ENCODE measurements at places on chromosomes 12 and 14. TPM values are rescaled to one million over a fixed set of nuclear protein-coding genes. Genes with fewer than 3 reads are reported as not detected.
A peak's percentile ranks its signal among the peaks of the same experiment; 100 is the strongest.

The TESPA1 gene
- total RNA-seq, result not detected

The ACVR1B gene
- total RNA-seq, result 5.7 TPM

DNA sequence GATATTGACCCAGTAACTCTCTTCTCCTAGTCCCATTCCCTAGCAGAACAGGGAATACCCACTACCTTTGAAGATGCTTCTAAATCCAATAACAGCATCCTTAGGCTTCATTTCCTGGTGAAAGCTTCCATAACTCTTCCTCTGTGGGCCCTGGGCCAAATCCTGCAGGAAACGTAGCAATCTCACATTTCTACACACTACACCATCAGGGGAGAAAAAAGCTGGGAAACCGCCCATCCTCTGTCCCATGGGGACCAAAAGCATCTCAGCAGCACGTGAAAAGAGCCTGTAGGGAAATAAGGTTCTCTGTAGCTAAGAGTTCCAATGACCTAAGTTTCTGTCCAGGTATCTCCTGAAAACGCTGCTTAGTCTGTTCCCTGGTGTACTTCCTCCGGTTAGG lies 340.2 kb downstream of the DPF3 start:
- H3K27me3 ChIP-seq, result peaks cover 2% of the 10 kb centered on the region
- no peak overlapping the region for H3K27ac ChIP-seq
- peaks cover 5% of the 10 kb centered on the region for H3K4me1 ChIP-seq
- no peaks in the 10 kb centered on the region for H3K36me3 ChIP-seq

The RNF212B gene
- total RNA-seq, result not detected

GRCh38 chr12:39830852-39831520 lies 211.4 kb upstream of the ABCD2 start:
- H3K4me1 ChIP-seq, result no peaks in the 10 kb centered on the region
- no peak for DNase-seq
- H3K4me3 ChIP-seq, result no peak overlapping the region
- no peaks in the 10 kb centered on the region for H3K27me3 ChIP-seq

DNA sequence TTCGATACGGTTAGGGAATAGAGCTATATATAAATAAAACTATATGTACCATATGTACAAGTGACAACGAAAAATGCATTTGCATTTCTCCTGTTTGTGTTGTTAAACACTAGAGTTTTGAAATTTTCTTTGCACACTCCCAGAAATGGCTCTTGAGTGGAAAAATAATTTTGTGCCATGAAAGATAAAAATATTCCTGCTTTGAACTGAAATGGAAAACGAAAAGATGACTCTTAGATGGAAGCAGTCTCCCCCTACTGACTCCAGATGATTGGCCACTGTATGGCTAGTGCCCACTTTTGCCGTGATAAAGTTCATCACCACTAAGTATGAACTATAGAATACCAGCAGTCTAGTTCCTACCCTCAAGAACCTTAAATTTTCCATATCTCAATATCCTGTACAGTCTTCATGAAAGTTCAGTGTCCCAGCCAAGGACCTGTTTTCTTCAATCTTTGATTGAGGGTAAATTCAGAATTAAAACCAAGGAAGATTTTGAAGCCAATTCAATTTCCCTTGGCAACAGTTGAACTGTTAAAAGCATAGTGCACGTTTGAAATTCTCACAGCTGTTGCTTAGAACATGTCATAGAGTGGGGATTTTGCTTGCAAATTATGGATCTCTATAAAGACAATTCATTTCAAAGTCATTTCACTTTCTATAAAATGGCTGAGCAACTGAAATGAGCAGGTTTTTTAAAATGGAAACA lies 1.6 kb upstream of the PPP2R5E start:
- H3K4me1 ChIP-seq, result no peaks in the 10 kb centered on the region
- no peak overlapping the region for H3K4me3 ChIP-seq
- no peak overlapping the region for H3K27ac ChIP-seq
- H3K27me3 ChIP-seq, result no peaks in the 10 kb centered on the region
- no peaks in the 10 kb centered on the region for H3K36me3 ChIP-seq

- H3K4me1 ChIP-seq, result no peaks in the 10 kb centered on the region
- H3K36me3 ChIP-seq, result no peaks in the 10 kb centered on the region
- H3K27ac ChIP-seq, result no peak overlapping the region
- no peak overlapping the region for H3K4me3 ChIP-seq
- H3K27me3 ChIP-seq, result peaks cover 9% of the 10 kb centered on the region
Measured at GRCh38 chr14:75543253-75543652, 21.0 kb downstream of the BATF start.

The ITGB7 gene
- under 0.01 TPM for total RNA-seq

DNA sequence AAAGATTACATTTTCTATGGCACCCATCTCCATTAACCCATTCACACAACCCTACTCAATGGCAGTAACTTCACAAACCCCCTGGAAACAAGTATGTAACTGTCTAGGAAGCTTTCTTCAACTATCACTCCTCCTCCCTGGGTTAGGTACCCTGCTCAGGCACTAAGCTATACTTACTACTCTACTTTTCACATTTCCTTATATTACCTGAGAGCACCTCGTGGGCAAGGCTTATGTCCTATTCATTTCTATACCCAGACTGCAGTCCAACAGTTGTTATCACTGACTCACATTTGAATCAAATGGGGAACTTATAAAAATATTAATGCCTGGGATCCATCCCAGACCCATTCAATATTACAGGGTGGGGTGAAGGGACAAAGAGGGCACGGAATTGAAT lies 4.6 kb downstream of the PAWR start:
- H3K36me3 ChIP-seq, result no peaks in the 10 kb centered on the region
- peaks cover 2% of the 10 kb centered on the region for H3K4me1 ChIP-seq
- H3K27me3 ChIP-seq, result no peaks in the 10 kb centered on the region
- H3K4me3 ChIP-seq, result no peak overlapping the region

DNA sequence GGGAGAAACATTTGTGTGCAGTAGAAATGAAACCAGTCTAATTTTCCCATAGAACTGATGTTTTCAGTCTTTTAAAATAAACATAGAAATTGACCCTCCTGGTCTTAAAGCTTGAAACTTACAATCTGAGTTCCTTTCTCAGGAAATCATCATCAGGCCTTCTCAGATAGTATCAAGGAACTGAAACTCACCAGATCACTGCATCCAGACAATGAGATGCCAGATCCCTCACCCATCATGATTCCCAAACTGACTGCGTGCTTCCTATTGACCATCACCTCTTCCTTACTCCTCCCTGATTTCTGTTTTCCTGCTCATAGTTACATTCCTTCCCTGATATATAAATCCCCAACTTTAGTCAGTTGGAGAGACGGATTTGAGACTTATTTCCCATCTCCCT lies 195.0 kb upstream of the AMIGO2 start:
- H3K4me3 ChIP-seq, result no peak overlapping the region
- DNase-seq, result peak; percentile 37
- H3K36me3 ChIP-seq, result no peaks in the 10 kb centered on the region
- H3K27me3 ChIP-seq, result no peaks in the 10 kb centered on the region

The BCL11B gene
- total RNA-seq, result under 0.01 TPM

- DNase-seq, result no peak
- H3K36me3 ChIP-seq, result peaks cover 40% of the 10 kb centered on the region
- peaks cover 11% of the 10 kb centered on the region for H3K4me1 ChIP-seq
Measured at GRCh38 chr14:60644666-60645065, 4.6 kb downstream of the SIX1 start.

The SPIC gene
- total RNA-seq, result not detected

DNA sequence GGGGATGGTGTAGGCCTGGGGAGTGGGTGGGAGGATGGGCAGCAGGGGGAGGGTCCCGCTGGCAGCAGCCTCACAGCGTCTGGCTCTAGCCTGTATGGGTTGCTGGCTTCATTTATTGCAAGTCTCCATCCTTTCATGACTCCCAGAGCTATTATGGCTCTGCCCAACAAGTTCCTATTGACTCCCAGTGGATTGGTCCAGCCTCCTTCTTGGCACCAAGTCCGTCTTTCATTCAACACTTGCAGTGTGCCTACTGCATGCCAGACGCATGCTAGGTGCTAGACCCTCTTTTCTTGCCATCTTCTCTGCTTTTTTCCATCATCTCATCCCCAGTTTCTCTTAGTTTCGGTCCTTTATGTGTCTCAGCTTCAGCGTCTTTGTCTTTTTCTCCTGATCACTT lies 1.1 kb downstream of the PSMB11 start:
- no peak for DNase-seq
- no peak overlapping the region for H3K4me3 ChIP-seq
- no peaks in the 10 kb centered on the region for H3K27me3 ChIP-seq
- no peak overlapping the region for H3K27ac ChIP-seq
- H3K36me3 ChIP-seq, result no peaks in the 10 kb centered on the region

The CPNE8 gene
- not detected for total RNA-seq

The TPPP2 gene
- not detected for total RNA-seq

- no peak overlapping the region for H3K27ac ChIP-seq
- peaks cover under 1% of the 10 kb centered on the region for H3K4me1 ChIP-seq
- peaks cover 27% of the 10 kb centered on the region for H3K27me3 ChIP-seq
- DNase-seq, result no peak
- no peak overlapping the region for H3K4me3 ChIP-seq
Measured at GRCh38 chr14:58946431-58946830, 242.0 kb upstream of the DAAM1 start.

DNA sequence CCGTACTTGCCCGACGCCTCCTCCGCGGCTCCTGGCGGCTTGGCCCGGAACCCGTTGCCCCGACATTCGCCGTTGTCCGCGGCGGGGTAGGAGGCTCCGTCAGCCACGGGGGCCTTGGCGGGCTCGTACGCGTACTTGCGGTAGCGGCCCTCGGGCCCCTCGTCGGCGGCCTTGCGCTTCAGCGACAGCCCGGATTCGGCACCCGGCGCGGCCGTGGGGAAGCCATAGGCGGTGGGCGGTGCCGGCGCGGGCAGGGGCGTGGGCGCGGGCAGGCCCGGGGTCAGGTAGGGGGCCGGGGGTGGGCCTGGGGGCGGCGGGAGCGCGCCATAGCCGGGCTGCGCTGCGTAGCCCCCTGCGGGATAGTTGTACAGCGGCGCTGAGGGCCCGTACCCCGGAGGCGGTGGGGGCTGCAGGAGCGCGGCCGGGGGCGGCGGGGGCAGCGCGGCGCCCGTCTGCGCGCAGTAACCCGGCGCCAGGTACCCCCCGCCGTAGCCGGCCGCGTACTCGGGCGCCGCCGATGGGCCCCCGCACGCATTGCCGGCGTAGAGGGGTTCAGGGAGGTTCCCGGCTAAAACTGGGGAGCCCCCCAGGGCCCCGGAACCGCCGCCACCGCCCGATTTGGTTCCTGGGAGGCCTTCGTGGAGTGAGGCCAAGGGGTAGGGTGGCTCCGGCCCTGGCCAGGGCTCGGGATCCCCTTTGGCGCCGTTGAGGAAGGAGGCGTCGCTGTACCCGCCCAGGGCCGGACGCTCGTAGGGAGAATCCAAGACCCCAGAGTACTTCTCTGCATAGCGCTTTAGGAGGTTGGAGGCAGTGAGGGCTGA lies 26.9 kb downstream of the FIGNL2 start:
- peak overlapping the region; percentile 39 for H3K27ac ChIP-seq
- H3K4me1 ChIP-seq, result peaks cover 9% of the 10 kb centered on the region
- no peak for DNase-seq
- H3K36me3 ChIP-seq, result no peaks in the 10 kb centered on the region

GRCh38 chr12:96049101-96049500 lies 13.7 kb upstream of the LTA4H start:
- no peak for DNase-seq
- H3K36me3 ChIP-seq, result no peaks in the 10 kb centered on the region
- H3K4me3 ChIP-seq, result no peak overlapping the region
- no peak overlapping the region for H3K27ac ChIP-seq

- H3K36me3 ChIP-seq, result no peaks in the 10 kb centered on the region
- no peaks in the 10 kb centered on the region for H3K27me3 ChIP-seq
- H3K27ac ChIP-seq, result no peak overlapping the region
- H3K4me1 ChIP-seq, result no peaks in the 10 kb centered on the region
Measured at GRCh38 chr12:87150969-87151662, 878.1 kb downstream of the C12orf50 start.

DNA sequence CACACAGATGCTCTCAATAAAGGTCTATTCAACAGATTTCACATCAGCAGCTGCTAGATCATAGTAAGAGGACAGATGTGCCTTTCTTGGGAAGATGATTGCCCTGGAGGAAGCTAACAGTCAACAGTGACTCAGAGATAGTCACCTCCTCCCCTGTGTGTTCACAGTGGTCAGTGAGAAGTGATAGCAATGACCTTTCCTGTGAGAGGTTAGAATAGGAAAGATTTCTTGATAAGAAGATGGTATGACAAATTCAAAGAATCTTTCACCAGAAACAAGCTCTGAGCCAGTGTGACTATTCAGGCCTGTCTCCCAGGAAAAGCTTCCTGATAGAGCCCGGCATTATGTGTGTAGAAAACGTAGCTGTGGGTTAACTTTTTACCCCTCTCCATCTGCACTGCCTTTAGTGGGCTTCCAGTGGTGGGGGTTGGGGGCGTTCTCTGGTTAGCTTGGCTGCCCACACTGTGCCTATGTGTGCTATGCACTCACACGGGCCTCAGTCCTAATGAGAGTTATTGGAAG lies 66.4 kb upstream of the ARHGAP5 start:
- H3K4me1 ChIP-seq, result peaks cover 2% of the 10 kb centered on the region
- DNase-seq, result peak; percentile 67
- no peak overlapping the region for H3K4me3 ChIP-seq
- H3K27ac ChIP-seq, result no peak overlapping the region
- H3K36me3 ChIP-seq, result no peaks in the 10 kb centered on the region

- no peak overlapping the region for H3K4me3 ChIP-seq
- DNase-seq, result no peak
- no peaks in the 10 kb centered on the region for H3K4me1 ChIP-seq
- no peaks in the 10 kb centered on the region for H3K36me3 ChIP-seq
Measured at GRCh38 chr12:91561301-91561957, 378.8 kb upstream of the DCN start.

GRCh38 chr14:60893911-60894310 lies 87.0 kb downstream of the TRMT5 start:
- no peaks in the 10 kb centered on the region for H3K4me1 ChIP-seq
- DNase-seq, result no peak
- H3K36me3 ChIP-seq, result no peaks in the 10 kb centered on the region
- H3K4me3 ChIP-seq, result no peak overlapping the region
- H3K27ac ChIP-seq, result no peak overlapping the region

DNA sequence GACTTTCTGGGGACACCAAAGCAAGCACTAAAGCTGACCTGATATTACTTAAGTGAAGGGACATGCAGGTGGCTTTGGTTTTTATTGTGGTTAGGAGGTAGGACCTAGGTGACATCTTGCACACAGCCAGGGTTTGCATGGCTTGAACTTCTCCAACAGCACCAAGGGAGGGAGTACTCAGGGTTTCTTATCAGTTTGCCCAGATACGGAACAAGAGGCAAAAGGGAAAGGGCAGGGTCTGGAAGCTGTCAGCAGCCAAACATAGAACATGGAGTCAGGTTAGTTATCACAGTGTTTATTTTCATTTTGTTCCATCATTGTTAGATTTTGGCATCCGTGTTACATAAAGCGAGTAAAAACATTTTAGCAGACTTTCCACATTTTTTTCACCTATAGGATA lies 186.3 kb upstream of the CLEC14A start:
- H3K4me3 ChIP-seq, result no peak overlapping the region
- no peak for DNase-seq
- no peak overlapping the region for H3K27ac ChIP-seq
- H3K4me1 ChIP-seq, result no peaks in the 10 kb centered on the region
- no peaks in the 10 kb centered on the region for H3K27me3 ChIP-seq

- peaks cover 18% of the 10 kb centered on the region for H3K4me1 ChIP-seq
- peak overlapping the region; percentile 97 for H3K4me3 ChIP-seq
- no peak for DNase-seq
- H3K27me3 ChIP-seq, result no peaks in the 10 kb centered on the region
- peaks cover 5% of the 10 kb centered on the region for H3K36me3 ChIP-seq
Measured at GRCh38 chr14:103629503-103630121, 601 bp downstream of the KLC1 start.
